ENCODE measurements at places on chromosomes 16 and 17. TPM values are rescaled to one million over a fixed set of nuclear protein-coding genes. Genes with fewer than 3 reads are reported as not detected.

Gene HSD11B2
- polyA plus RNA-seq, result 8.1 TPM

DNA sequence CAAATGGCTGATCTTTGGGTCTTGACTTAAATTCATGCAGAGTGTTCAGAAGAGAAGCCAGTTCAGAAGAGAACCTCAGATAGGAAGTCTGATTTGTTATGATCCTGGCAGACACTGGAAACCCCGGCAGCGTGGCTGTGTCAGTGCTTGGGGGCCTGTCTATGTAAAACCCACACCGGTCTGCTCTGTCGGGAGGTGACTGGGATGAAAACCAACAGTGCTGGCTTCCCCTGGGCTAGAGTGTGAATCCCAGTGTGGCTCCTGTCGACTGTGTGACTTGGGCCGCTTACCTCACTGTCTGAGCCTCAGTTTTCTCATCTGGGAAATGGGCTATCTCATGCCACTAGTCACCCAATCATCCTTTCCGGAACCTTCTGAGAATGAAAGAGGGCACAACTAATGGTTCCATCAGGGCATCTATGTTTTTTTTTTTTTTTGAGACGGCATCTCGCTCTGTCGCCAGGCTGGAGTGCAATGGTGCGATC lies 92.4 kb downstream of the FOXL1 start:
- no peak for DNase-seq

DNA sequence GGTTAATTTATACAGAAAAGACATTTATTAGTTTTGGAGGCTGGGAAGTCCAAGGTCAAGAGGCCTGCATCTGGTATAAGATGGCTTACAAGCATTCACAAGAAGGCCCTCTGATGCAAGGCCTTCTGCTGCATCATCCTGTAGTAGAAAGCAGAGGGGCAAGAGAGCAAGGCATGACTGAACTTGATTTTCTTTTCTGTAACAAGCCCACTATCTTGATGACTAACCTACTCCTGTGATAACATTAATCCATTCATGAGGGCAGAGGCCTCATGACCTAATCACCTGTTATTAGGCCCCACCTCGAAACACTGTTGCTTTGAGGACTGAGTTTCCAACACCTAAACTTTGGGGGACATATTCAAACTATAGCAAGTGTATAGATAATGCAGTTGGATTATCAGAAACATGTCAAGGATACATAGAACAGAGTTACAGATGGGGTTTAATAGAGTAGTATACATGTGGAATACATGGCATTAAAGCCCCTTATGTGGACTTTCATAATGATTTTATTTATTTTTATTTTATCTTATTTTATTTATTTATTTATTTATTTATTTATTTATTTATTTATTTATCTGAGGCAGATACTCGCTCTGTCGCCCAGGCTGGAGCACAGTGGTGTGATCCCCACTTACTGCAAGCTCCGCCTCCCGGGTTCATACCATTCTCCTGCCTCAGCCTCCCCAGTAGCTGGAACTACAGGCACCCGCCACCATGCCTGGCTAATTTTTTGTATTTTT lies 88.2 kb downstream of the CHD9 start:
- DNase-seq, result no peak

- DNase-seq, result no peak
Measured at GRCh38 chr17:2380950-2381649, 19.8 kb downstream of the MNT start.

DNA sequence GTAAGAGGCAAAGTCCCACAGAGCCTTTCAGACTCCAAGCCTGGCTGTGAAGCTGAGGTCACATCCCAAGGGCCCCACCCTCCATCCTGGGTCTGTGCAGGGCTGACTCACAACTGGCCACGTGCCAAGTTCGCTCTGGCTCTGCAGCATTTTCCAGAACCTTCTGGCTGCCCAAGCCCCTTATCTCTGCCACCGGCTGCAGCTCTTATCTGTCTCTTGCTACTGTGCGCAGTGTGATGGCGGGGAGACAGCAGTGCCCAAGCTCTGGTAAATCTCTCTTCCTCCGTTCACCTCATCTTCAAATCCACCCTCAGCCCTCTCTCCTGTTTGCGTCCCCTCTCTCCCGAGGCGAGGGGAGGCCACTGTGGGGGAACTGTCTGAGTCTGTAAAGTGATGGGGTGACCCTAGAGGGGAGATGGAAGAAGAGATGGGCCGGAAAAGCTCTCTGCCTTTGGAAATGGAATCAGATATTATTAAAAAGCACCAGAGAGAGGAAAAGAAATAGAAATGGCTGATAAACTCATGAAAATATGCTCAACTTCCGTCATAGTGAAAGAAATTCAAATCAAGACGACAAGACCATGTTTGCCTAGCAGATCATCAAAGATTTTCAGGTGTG lies 162.7 kb upstream of the CDC42EP4 start:
- DNase-seq, result peak; percentile 31

DNA sequence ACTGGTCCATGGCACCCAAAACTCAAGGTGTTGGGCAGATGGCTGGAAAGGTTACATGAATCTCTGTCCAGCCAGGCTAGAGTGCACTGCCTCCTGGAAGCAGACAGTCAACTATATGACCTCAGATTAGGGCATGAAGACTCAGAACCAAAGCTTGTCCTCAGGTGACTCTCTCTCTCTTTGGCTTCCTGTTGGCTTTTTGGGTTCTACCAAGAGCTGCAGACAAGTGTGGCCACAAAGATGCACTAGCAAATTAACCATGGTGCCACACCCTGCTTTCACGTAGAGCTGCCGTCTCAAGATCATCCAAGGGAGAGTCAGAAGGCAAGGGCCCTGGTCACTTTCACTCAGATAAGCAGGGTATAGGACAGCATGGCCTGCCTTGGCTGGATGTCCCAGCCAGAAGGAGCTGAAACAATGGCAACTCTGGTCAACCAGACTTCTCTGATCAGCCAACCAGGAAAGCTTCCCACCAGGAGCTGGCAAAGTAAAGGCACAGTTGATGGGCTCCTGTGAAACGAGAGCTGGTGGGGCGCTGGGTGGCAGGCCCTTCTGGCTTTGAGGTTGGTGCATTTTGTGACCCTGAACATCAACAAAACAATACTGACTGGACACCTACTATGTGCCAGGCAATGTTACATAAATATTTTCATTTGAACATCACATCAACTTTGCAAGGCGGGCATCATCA lies 31.9 kb downstream of the CUEDC1 start:
- DNase-seq, result no peak

- DNase-seq, result no peak
Measured at GRCh38 chr16:78775161-78775561, 675.7 kb downstream of the WWOX start.

DNA sequence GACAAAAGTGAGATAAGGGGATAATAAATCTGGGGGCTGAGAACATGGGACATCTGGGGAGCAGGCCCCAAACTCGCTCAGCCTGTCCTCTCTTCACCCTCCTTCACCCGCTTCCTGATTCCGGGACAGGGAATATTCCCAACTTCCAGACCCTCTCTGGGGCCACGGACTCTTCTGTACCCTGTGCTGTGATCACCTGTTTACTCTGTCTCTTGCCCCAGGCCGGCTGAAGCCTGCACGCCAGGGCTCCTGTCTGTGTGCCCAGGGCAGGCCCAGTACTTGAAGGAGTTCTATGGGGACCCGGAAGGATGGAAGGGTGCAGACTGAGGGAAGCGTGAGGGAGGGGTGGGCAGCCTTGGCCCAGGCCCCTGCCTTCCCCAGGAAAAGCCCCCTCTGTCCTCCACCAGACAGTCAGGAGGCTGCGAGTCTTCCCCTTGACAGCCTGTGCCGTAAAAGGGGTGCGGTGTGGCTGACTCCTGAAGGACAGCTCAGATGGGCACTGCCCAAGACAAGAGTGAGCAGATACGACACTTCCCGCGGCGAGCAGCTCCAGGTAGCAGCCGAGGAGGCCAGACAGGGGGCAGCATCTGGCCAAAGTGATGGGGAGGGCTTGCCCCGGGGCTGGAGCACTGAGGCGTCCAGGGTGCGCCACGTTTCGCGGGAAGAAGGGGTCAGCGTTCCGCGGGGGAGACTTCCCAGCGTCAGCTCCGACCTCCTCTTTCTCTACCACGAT lies 1.0 kb upstream of the CCNF start:
- DNase-seq, result peak; percentile 64

DNA sequence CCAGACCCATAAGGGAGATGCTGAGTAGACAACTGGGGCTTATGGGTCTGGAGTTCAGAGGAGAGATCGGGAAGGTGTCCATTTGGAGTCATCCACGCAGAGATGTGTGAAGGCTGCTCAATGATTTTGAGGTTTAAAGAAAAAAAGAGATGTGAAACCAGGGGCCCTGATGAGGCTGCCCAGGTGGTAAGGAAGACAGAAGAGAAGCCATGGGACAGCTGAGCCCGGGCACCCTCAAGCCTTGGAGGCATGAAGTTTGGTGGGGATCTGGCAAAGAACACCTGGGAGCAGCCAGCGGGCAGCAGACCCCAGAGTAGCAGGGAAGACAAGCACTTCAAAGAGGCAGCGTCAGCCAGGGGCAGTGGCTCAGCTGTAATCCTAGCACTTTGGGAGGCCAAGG lies 20.8 kb upstream of the MYO15B start:
- DNase-seq, result no peak

DNA sequence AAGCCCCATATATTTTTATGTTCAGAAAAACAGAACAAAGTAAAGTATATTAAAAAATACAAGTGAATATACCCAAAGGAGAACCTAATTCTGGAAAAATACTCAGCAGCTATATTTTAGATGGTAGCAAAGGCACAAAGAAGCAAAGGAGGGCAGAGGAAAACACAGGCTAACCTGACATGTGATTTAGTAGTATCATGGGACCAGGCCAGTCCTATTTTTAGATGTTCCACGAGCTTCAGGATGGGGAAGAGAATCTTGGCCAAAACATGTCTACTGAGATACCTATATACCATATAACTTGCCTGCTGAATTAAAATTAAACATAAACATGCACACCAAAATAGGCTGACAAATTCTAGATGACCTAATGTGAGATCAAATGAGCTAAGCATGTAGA lies 32.9 kb downstream of the SMYD4 start:
- DNase-seq, result no peak

DNA sequence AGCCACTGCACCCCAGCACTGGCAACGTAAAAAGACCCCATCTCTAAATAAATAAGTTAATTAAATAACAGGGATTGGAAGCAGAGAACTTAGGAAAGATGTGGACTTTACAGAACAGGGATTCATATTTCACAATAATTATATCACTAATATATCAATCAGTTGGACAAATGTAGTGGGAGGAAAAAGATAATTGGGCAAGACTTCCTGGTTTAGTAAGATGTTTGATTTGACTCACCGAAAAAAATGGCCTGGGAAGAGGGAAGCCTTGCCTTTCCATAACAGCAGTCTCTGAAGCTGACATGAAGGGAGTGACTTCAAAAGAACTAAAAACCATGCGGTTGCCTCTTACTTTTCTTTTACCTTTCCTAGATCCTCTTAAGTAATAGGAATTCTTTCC lies 15.2 kb upstream of the C17orf78 start:
- DNase-seq, result no peak

DNA sequence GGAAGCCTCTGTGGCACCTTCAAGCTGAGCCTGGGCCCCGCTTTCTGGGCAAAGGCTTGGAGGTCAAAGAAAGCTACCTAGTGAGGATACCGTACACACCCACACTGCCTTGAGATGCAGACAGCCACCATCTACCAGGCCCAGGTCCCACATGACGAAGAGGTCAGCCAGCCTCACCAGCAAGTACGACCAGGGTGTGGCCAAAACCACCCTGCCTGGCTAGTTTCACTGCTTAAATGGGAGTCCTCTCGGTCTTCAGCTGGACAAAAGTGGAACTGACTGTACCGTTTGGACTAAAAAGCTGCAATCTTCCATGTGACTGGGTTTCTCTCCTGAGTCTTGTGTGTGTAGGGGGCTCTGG lies 21.6 kb downstream of the VASN start:
- DNase-seq, result no peak

DNA sequence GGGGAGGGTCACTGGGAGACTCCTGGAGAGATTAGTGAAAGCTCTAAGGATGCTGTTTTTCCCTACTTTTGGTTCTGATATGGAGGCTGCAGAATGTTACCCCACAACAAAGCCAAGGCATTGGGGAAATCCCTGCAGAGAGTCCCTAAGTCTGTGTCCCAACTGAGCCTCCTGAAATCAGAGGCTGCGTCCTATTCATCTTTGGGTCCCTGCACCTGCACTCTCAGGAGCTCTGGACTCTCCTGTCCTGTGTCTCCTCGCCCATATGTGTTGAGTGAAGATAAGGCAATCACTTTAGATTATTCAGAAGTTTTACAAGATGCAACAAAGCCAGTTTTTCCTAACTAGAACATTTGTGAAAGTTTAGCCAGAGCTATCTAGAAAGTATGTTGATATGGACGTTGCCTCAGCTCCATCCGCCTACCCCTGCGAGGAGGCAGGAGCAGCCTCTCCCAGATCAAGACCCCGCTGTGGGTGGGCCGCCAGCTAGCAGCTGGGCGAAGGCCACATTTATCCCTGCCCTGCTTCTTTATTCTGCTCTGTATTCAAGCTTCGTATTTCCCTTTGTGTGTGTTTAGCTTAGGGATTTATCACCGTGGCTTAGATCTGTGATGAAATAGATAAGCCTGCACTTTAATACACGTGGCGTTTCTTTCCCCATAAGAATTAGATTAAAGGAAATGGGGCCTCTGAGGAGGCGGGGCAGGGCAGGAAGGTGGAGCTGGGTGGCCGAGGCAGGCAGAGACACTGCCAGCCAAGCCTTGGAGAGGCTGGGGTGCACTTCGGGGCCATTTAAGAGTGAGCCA lies 37.4 kb downstream of the SHISA6 start:
- no peak for DNase-seq

Gene SAMD14
- polyA plus RNA-seq, result not detected

Gene ABCC6
- polyA plus RNA-seq, result 11.3 TPM

GRCh38 chr16:57643147-57643874 lies 14.9 kb downstream of the ADGRG1 start:
- no peak for DNase-seq

Gene MYCBPAP
- 0.85 TPM for polyA plus RNA-seq

GRCh38 chr17:2050300-2051060 lies 4.4 kb upstream of the HIC1 start:
- DNase-seq, result no peak

DNA sequence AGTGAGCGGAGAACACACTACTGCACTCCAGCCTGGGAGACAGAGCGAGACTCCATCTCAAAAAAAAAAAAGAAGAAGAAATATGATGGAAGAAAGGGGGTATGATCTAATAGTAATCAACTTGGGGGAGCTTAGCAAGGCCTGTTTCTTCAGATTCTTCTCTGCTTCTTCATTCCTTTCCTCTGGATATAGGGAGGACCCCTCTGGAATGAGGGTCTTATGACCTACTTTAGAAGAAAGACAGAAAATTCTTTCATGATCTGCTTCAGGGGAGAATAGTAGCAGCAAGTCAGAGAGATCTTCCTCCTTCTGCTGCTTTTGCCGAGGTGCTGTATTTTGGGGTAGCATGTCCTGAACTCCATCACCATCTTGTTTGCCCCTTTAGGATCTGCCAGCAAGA lies 44.9 kb upstream of the ETV4 start:
- DNase-seq, result no peak

Gene ZSCAN10
- 0.22 TPM for polyA plus RNA-seq

Gene CCL2
- 87.6 TPM for polyA plus RNA-seq

DNA sequence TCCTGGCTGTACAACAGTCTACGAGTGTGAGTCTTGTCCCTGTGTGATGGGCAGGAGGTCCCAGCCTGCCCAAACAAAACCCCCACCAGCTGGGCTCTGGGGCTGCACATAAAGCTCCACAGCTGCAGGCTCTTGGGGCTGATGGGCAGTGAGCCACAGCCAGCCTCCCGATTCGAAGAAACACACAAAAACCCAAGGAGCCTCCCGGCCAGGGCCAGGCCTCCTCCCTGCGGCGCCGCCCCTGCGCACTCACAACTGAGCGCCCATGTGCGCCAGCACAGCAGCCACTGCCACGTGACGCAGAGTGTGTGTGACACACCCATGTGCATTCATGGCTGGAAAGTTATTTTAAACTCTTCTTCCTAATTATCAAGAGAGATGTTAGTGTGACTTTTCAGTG lies 30.6 kb upstream of the FAAP100 start:
- DNase-seq, result no peak

Gene C16orf92
- polyA plus RNA-seq, result not detected

GRCh38 chr16:592518-593306 lies 2.8 kb downstream of the RAB40C start:
- DNase-seq, result no peak
